ENCODE measurements at places on chromosomes 7 and 10.

- no peak for DNase-seq
These were observed 20.4 kb downstream of the SSMEM1 start for GRCh38 chr7:130227883-130228575.

GRCh38 chr7:124633740-124634139 is 131.9 kb downstream of the GPR37 start:
- no peak for DNase-seq

DNA sequence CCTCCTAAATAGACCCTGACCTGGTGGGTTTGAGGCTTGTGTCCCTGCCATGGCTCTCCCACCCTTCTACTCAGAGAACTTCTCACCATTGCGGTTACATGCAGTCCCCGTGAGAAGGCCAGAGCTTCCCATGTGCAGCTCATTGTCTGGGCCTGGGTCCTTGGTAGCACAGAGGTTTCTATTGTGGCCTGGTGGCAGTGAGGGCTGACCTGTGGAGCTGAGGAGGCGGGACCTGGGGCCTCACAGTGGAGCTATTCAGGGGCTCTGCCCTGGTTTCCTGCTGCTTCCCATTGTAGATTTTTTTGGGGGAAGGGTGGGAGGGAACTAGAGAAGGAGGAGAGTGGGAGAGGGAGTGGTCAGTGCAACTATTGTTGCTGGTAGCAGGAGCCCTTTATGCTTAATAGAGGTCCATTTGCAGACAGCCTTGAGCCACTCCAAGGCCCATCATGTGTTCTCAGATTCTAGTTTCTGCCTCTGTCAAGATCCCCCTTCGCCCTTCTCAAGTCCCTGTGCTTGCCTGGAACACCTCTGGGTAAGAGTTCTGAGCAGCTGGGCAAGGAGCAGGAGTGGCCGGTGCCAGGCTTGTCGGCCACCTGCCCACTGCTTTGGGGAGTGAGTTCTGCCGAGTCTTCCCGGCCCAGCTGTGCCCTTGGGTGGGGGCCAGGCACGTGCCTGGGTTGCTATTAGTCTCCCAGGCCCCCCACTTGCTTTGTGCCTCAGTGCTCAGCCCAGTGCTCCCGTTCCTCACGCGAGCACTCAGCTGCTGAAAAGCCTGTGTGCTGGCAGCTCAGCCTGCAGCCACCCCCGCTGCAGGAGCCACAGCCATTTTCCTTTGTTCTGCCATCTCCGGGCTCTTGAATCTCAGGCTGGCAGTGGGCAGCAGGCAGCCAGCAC is 10.7 kb downstream of the TSPAN14 start:
- DNase-seq: no peak

- DNase-seq: no peak
These were observed 116.9 kb upstream of the PCGF5 start for GRCh38 chr10:91103384-91104192.

GRCh38 chr10:114704679-114705078 is 46.6 kb upstream of the ABLIM1 start:
- no peak for DNase-seq

DNA sequence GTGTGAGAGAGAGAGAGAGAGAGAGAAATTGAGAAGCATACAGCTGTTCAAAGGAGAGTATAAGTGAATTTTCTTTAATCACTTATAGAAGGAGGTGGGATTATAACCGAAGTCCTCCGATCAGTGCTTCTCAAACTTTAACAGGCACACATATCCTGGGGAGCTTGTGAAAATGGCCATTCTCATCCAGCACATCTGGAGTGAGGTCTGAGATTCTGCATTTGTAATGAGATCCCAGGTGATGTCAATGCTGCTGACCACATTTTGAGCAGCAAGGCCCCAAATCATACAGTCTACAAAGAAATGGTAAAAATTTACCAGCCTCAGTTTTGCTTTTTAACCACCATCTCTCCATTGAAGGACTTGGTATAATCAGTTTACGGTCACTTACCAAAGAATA is 219.0 kb downstream of the PTEN start:
- no peak for DNase-seq

DNA sequence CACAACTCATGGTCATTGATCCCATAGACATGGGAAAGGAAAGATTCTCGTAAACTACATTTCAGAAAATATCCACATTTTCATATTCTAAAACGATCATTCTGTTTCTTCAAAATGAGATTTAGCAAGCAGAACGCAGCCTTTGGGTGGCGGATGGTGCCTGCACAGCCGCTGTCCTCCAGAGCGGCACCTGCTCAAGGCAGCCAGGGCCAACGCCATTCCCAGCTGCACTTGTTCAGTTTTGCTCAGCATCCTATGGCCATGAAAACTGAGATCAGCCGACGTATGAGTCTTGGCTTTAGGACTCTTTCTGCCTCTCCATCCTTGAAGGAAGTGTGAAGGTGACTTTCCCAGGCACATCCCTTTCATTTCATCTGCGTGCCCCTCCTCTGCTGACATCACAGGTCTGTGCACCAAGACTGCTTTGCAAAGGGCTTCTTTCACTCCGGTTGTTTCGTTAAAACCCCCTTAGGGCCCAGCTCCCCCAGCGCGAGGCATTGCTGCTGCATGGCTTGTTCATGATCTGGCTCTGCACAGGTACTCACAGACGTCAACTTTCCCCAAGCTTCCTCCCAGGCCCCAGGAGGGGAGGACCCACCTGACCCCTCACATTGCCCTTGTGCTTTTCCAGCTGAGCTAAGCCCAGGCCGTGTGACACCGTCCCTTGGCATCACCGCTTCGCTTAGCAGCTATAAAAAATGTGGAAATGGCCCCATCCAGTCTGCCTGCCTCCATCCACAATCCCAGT is 37.2 kb downstream of the TCERG1L start:
- DNase-seq: no peak

DNA sequence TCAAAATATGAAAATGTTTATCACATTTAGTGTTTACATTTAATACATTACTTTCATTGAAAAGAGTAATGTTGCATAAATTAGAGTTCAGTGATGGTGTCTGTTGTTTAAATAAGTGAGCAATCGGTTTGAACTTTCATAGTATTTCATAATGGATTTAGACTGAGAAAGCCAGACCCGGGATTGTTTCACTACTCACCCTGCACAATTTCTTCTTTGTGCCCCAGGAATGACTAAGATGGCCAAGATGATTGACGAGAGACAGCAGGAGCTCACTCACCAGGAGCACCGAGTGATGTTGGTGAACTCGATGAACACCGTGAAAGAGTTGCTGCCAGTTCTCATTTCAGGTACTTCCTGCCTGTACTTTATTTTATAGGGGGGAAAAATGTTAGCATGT is 74.6 kb downstream of the VCL start:
- DNase-seq: no peak

DNA sequence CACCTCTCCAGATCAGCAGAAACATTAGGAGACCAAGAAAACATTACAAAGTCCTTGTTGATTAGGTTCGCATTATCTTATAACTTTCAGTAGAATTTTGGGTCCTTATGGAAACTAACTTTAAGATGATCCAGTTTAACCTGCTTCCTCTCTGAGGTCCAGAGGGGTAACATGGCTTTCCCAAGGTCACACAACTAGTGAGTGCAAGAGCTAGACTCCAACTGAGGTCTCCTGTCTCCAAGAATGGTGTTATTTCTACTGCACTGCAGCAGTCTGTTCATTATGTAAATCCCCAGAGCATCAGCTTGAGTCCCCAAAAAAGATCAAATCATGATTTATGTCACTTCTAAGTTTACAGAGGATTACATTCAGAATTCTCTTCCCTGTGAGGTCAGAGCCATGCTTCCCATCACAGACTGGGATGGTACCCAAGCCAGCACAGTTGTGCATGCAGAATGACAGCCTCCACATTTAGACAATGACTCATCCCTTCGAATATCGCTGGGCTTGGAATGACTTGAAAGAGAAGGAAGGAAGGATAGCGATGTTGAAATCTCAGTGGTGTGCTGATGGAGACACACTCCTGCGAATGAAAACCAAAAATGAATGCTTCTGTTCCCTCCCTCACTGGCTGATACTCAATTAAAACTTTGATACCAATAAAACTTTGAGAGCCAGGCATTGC is 163.1 kb upstream of the PLXNA4 start:
- peak; percentile 97 for DNase-seq

- no peak for DNase-seq
These were observed 657 bp downstream of the CDNF start for GRCh38 chr10:14837003-14837756.

DNA sequence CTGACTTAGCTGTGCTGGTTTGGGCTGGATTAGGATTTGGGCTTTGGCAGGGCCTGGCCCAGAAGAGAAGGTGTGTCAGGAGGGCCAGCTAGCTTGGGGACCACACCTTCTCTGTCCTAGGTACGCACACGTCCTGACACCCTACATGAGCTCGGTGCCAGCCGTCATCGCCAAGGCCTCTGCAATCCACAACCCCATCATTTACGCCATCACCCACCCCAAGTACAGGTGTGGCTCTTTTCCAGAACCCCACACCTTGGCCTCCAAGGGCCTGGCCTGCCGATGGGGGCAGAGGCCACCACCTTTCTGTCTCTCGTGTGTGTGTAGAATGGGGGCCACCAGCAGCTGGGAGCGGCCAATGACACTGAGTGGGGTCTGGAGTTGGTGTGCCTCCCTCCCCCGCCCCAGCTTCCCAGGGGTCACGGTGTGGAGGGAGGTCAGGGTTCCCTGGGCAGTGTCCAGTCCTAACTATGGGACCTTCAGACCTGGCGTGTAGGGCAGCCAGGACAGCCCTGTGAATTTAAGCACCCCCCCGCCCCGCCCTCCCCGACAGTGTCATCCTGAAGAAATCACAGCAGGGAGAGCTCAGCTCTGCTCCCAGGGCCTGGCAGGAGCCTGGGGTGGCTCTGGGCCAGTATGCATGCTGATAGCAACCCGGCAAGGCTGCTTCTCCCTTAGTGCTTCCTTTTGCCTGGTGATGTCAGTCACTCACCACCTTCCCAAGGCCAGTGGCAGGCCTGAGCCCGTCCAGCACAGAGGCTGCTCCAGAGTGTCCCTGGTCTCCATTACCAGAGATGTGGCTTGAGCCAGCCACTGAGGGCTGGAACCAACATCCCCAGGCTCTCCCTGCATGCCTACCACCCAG is 6.9 kb upstream of the LDB3 start:
- DNase-seq: no peak

DNA sequence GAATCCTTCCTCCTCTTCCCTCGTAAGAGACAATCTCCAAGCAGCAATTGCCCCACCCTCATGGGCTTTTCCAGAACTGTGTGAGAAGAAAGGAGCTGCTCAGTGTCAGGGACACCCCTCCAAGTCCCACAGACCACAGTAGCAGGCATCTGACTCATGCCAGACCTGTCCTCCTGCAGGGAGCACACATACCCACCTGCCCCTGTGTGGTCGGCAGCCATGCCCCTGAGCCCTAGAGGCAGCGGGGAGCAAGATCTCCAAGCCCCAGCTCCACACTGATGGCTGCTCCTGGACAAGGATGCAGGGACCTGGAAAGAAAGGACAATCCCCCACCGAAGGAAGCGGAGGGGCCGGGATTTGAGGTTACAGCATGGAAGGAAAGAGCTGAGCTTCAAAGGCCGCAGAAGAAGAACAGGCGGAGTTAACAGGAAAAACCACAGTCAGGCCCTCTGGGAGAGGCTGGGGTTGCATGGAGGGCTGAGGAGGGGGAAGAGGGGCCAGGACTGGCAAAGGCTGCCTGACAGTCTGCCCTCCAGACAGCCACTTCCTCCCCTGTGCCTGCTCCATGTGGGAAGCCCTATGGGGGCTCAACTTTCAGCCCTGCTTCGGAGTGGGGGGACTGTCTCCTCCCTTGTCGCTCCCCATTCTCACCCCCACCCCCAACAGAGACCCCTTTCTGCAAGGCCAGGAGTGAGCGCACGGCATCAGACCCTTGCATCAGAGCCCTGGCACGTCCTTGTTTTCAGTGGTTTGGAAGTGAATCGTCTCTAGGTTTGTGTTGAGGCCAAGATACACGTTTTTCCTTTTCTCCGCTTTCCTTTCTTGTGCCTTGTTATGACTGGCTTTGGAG is 46.8 kb downstream of the ASB13 start:
- DNase-seq: peak; percentile 83

DNA sequence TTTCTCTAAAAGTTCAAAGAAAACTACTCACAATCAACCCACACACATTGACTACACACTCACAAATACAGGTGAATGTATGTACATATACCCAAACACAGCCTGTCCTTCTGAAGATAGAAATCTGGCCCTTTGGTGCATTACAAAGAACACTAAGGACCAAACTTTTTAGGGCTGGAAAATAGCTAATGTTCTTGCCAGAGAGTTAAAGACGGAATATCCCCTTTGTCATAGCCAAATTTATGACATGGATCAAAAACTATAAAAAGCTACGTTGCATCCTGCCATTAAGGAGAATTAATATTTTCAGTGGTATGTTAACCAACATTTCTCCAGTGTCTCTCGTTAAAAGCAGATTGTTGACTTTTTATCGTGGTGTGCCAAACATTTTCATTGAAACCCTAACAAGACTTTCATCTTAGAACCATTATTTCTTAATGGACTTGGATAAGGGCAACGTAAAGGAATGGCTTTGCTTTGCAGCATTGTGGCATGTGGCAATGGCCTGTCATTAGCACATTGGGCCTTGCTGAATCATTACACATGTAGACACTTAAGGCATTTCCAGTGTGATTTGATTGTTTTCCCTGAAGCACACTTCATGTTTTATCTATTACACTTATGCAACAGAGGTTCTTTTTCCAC is 150.9 kb upstream of the MEOX2 start:
- no peak for DNase-seq

- no peak for DNase-seq
These were observed 216.7 kb upstream of the PHF14 start for GRCh38 chr7:10756981-10757380.

- DNase-seq: no peak
These were observed 107.2 kb downstream of the FGFR2 start for GRCh38 chr10:121490871-121491519.

DNA sequence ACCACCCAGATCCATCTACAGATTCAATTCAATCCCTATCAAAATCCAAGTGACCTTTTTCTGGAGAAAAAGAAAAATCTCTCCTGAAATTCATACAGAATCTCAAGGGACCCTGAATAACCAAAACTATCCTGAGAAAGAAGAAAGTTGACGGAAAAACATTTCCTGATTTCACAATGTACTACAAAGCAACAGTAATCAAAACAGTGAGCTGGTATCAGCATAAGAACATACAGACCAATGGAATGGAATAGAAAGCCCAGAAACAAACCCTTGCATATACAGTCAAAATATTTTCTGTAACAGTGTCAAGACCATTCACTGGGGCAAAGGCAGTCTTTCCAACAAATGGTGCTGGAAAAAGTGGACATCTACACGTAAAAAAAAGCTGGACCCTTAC is 89.9 kb downstream of the JMJD1C start:
- peak; percentile 77 for DNase-seq

GRCh38 chr10:75136346-75136745 is 24.9 kb downstream of the SAMD8 start:
- DNase-seq: no peak

DNA sequence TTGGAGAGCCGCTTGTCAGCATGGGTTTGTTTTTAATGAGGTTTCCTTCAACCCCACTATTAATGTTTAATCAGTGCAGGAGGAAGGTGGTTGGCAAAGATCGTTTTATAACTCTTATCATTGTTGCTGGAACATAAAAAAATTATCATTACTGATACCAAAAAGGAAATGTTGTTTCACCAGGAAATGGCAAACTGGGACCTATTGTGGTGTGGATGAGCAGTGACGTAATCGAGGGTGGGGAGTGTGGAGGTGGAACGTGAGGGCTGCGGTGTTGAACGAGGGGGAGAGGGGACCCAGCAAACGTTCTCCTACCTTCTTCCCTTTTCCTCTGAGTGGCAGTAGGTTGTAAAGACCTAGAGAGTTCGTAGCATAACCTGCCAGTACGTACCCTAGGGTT is 71.9 kb upstream of the TOMM7 start:
- DNase-seq: no peak

Measured in stromal cell of bone marrow (primary cell).